ENCODE measurements at places on chromosomes 16 and 17. TPM values are rescaled to one million over a fixed set of nuclear protein-coding genes. Genes with fewer than 3 reads are reported as not detected.
A peak's percentile ranks its signal among the peaks of the same experiment; 100 is the strongest.

The C1QBP gene
- 124 TPM for total RNA-seq

DNA sequence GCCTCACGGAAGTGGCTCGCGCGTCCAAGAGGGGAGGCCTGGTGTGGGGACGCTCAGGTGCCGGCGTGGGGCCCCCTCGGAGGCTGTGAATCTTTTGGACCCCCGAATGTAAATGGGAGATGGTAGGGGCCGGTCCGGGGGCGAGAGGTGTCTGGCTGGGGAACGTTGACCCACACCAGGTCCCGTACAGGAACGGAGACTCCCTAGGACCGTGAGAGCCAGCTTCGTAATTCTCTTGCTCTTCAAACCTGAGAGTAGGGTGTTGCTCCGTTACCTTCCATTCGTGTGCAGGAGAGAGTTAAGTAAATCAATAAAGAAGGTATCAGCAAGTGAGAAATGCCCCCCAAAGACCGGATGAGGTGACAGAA is 481 bp downstream of the LYRM1 start:
- peak; percentile 54 for DNase-seq

DNA sequence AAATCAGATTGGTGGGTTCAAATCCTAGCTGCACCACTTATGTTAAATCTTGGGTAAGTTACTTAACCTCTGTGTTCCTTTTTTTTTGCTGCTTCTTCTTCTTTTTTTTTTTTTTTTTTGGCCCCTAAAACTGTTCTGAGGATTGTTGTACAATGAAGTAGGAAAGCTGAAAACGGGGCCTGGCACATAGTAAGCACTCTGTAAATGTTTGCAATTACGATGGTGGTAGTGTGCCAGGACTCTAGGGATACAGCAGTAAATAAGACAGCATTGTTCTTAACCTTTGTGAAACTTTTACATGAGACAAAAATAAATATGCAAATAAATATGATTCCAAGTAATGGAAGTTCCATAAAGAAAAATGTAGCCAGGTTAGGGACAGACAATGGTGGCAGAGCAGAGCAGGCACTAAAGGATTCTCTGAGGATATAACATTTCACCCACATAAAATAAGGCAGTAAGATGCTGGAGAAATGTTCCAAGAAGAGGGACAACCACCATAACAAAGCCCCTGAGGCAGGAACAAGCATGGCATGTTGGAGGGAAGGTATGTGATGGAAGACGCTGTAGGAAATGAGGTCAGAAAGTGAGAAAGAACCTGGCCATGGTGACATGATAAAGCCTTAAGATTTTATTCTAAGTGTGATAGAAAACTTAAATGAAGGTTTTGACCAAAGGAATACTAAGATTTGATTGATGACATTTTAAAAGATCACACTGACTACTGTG is 127.3 kb downstream of the NLK start:
- no peak for DNase-seq

DNA sequence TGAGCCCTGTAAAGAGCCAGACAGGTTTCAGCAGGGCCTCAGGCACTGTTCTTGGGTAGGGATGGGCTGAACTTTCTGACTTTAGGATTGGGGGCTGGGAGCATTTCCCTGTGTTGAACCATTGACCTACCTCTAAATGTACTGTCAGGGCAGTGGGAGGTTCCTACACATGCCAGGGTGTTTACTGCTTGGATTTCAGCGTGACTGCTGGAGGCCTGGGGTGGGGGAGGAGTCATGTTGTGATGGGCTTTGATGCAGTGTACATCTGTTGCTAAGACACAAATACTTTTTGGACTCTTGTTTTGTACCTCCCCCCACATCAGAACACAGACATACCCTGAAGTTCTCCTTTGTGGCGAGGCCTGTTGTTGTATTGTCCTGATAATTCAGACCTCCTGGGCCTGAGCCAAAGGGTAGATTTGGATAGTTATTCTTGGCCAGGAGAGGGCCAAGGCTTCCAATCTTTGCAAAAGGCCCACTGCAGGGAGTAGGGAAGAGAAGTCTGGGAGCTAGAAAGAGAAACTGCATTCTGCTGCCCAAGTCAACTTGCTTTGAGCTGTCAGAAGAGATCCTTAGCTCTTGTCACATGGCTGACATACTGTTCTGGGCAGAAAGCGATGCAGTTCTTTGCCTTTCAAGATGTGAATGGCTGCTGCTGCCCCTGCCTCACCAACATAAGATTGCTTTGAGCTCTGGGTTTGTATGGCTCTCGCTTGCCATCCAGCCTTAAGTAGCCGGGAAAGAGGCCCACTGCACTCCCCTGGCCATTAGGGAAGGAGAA is 3.7 kb downstream of the NFE2L1 start:
- DNase-seq, result peak; percentile 92

DNA sequence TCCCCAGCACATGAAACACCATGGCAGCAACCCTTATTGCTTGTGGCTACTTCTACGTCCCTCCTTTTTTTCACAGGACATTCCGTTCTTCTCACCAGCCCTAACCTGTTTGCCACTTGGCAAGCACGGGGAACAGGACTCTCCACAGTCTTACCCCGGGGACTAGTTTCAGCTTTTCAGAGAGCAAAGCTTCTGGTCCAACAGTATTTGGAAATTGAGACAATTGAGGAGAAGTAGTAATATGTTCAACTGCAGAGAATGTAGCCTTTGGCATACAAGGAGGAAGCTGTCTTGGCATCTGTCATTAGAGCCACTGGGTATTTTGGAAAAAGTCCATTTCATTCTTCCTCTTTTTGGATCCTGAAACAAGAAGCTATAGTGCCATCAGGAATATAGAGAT is 65.7 kb downstream of the MAP2K6 start:
- no peak for DNase-seq

The DNAH3 gene
- not detected for total RNA-seq

The SSTR5 gene
- not detected for total RNA-seq

The LDHD gene
- total RNA-seq, result 3.6 TPM

GRCh38 chr16:1712791-1713261 is 6.8 kb downstream of the MAPK8IP3 start:
- peak; percentile 96 for DNase-seq

GRCh38 chr17:40295488-40296436 is 8.1 kb downstream of the CDC6 start:
- DNase-seq, result no peak

- no peak for DNase-seq
Observed at GRCh38 chr16:47016700-47017133, 43.2 kb upstream of the DNAJA2 start.

DNA sequence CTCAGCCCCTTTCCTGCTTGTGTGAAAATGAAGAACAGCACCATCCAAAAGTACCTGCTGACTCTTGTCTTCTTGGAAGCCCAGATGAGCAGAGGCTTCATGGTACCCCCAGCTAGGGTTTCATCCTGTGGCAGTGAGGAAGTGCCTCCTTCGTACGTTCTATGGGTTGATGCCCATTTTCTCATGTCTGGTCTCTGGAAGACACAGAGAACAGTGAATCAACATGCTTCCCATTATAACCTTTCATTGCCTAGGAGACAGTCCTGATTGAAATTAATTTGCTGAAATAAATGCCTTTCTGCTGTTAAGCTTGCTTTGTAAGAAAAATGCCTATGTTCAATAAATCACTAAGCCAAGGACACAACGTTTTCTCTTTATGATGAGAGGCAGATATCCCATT is 36.5 kb downstream of the RCVRN start:
- DNase-seq, result peak; percentile 19

- DNase-seq, result no peak
Observed at GRCh38 chr16:51416926-51417325, 265.9 kb upstream of the SALL1 start.

DNA sequence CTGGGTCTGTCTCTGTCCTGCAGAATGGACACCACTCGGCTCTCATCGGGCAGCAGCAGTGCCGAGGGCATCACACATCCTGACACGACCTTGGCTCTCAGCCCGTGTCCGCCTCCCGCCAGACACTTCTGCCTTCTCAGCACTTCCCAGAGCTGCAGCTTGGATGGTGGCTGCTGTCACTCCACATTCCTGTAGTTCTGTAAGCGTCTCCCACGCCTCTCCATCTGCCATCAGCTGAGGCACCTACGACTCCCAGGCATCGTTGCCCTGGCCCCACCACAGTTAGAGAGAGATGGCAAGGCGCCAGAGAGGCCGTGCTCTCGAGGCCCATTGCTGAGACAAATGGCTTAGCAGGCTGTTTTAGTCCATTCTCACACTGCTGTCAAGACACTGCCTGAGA is 195.9 kb upstream of the CHMP6 start:
- DNase-seq, result no peak

- DNase-seq, result no peak
Observed at GRCh38 chr16:11601425-11601824, 14.7 kb upstream of the LITAF start.

DNA sequence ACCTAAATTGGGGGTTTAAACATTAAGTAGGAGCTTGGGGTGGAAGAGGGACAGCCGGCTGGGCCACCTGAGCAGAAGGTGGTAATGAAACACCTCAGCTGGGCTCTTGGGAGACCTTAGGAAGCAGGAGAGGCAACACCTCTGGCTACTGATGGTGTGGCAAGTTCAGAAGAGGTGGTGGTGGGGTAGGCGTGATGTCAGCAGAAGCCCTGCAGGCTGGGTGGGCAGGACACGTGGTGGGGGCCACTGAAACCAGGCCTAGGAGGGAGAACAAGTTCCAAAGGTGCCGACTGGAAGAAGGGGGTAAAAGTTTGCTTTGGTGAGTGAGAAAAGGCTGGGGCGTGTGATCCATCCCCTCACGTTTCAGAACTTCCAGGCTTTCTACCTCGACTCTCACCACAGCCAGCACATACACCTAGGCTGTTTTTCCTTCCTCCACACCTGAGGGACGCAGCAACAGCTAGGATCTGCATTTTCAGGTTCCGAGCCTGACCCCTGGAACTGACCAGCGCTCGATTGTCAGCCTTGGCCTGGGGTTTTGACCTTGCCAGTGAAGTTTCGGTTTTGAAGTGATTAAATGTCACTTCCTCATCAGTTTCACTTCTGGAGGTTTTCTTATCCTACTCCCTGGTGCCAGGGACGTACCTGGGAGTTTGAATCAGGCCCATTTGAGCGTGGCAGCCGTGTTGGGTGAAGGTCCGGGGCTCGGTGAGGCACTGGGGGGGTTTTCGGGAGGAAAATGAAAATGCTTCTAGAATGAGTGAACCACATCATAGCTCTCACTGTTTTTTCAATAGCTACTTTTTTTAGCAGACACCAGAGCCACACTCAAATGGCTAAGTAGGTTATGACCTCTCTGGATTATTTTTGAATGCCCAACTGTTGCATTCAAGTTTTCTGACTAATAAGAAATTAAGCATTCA is 10.0 kb downstream of the SNN start:
- DNase-seq, result no peak

GRCh38 chr17:79441356-79442160 is 169.3 kb downstream of the RBFOX3 start:
- no peak for DNase-seq

DNA sequence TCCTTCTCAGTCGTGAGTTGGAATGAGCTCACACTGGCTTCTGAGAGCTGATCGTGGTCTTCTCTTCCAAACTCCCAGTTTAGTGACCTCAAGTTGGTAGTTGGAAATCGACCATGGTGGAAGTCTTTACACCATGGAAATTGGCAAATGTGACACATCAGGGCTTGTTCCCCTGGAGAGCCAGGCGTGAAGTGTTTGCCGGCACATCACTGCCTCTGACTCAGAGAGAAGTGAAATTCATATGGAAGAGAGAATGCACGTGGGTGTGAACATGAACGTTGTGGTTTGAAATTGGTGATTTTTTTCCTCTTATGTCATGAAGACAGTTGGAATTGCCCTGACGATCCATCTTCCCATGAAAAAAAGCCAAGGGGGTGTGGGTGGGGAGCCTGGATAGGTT is 47.4 kb downstream of the AXIN2 start:
- peak; percentile 93 for DNase-seq

DNA sequence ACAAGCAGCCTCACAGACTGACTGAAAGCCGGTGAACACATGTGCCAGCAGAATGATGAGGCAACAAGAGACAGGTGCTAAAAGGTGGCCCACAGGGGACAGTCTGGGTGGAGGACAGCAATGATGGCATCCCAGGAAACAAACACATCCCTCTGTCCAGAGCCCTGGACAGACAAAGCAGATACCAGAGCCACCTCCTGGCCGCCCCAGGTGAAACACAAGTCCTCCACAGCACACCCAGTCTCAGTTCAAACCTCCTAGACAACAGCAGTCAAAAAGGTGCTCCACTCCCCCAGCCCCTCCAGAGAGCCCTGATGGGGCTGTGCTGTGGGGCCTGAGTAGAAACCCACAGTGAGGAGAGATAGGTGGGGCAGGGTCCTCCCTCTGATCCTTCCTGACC is 20.3 kb upstream of the CDH5 start:
- no peak for DNase-seq

DNA sequence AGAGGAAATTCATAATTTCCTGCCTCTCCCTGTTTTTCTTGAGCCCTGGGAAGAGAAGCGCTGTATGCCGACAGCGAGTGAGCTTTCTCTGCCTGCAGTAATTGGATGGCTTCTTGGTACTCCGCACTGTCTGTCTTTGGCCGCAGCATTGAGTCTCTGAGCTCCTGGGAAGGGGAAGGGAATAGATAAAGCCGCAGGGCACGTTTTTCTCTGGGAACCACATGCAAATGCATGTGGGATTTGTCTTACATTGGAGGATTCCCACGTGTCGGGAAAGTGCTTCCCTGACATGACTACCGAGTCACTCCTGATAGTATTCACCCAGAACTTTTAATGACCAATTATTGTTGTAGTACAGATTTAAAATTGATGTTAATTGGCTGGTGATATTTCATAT is 385.9 kb downstream of the CPPED1 start:
- DNase-seq, result no peak

DNA sequence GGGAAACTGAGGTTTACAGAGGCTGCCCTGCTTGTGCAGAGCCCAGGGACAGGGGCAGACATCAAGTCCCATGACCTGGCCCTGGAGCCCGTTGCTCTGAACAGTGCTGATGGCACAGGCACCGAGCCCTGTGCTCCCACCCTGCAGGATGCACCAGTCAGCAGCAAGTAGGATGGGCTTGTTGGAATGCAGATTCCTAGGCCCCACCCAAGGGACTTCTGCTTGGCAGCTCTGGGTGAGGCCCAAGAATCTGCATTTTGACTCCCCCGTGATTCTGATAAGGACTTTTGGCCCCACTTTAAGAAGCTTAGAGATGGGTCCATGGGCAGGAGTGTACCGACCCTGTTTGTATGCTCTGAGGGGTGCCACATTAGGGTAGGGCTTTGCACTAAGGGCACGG is 23.3 kb downstream of the LASP1 start:
- peak; percentile 72 for DNase-seq

- peak; percentile 79 for DNase-seq
Observed at GRCh38 chr17:65850486-65850885, 289.0 kb upstream of the AXIN2 start.
